ENCODE measurements at places on chromosomes 2 and 18.

GRCh38 chr2:171485116-171485515 lies 37.2 kb upstream of the CYBRD1 start:
- DNase-seq, result no peak

- no peak for DNase-seq
These were observed 12.8 kb upstream of the ALPP start for GRCh38 chr2:232365621-232366321.

GRCh38 chr2:88753833-88754584 lies 62.5 kb downstream of the RPIA start:
- no peak for DNase-seq

GRCh38 chr18:41690332-41691127 lies 264.5 kb upstream of the PIK3C3 start:
- no peak for DNase-seq

Measured in nucleus accumbens (tissue), 56 donors.